Fibroblast of mammary gland (primary cell): ENCODE measurements at places on chromosomes 1 and 21.

DNA sequence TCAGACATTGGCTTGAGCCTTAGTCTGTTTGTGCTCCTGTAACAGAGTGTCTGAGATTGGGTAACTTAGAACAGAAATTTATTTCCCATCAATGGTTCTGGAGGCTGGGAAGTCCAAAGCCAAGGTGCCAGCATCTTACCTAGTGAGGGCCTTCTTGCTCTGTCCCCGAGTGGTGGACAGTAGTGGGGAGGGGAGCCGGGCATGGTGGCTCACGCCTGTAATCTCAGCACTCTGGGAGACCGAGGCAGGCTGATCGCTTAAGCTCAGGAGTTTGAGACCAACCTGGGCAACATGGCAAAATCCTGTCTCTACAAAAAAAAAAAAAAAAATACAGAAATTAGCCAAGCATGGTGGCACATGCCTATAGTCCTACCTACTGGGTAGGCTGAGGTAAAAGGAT is 336.5 kb upstream of the VAMP3 start:
- DNase-seq = no peak

DNA sequence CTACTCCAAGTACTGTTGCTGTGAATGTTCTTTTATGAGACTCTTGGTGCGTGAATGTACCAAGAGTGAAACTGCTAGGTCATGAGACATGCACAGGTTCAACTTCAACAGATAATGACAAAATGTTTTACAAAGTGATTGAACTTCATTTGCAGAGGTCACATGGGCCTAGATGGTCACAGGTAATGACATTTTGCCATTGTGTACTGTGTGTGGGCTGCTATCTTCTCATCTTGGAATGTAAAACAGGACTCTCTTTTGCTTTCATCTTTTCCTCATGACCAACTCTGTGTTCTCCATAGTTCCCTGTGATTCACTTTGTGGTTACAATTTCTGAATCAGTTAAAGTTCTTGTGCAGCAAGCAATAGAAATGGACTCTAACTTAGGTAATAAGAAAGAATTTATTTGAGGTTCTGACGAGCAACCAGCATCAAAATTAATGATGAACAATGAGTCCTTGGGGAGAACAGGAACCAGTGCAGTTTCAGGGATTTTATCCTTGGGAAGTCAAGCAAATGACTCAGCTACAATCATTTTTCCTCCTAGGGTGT is 16.2 kb upstream of the TSNAX start:
- DNase-seq = peak; percentile 97

- no peak for DNase-seq
Observed at GRCh38 chr1:237748171-237748960, 142.4 kb downstream of the ZP4 start.

- peak; percentile 37 for DNase-seq
Observed at GRCh38 chr1:200468264-200469001, 58.6 kb upstream of the ZNF281 start.

DNA sequence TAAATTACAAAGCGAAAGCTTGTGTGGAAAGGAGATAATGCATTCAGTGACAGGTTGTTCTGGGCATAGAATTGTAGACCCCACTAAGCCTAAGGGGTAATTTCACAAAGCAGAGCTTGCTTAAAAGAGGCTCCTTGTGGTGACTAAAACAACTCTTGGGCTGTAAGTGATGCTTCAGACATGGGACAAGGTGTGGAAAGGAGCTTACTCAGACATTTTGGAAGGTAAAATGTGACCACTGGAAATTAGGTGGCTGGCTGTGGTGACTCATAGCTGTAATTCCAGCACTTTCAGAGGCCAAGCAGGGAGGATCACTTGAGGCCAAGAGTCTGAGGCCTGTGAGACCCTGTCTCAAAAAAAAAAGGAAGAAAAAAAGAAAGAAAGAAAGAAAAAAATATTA is 51.1 kb upstream of the LRRC8C start:
- no peak for DNase-seq

GRCh38 chr1:226804907-226805759 is 65.3 kb upstream of the PSEN2 start:
- DNase-seq = no peak

DNA sequence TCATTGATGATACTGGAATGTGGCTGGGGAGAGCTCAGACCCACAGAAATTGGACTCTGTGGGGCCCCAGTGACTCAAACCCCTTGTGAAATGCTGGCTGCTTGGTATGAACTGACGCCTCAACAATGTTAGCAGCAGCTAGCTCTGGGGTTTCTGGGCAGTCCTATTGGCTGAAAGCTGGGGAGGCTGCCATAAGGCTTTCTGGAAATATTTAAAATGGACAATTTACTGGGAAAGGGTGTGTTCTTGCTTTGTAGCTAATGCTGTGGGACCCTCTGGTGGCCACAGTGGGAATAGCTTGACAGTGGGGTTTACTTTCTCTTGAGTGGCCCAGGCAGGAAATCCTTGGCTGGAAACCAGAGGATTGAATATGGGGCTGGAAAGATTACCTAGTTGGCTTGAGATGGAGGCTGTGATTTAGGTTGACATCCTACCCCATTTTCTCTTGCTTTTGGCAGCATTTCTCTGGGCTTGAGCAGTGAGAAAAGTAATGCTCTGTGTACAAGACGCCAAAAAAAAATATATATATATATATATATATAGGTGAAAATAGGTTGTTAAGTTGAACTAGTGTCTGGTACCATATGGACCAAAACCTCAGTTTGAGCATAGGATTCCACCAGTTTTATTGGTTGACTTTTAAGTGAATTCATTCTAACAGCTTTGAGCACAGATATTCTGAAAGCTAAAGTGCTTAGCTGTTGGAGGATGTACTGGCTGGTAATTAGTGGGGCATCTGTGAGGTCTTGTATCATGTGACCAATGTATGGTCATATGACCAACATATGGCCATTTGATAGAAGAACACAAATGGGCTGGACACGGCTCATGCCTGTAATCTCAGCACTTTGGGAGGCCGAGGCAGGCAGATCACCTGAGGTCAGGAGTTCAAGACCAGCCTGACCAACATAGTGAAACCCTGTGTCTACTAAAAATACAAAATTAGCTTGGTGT is 8.2 kb upstream of the S100A10 start:
- peak; percentile 98 for DNase-seq

DNA sequence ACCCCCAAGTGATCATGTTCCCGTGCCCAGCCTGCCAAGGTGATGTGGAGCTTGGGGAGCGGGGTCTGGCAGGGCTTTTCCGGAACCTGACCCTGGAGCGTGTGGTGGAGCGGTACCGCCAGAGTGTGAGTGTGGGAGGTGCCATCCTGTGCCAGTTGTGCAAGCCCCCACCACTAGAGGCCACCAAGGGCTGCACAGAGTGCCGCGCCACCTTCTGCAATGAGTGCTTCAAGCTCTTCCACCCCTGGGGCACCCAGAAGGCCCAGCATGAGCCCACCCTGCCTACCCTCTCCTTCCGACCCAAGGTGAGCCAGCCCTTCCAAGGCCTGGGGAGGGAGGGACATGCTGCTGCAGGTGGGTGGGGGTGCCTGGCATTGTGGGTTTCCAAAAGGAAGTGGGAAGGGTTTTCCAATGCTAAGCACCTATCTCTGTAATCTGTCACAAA is 2.3 kb downstream of the TRIM46 start:
- no peak for DNase-seq

DNA sequence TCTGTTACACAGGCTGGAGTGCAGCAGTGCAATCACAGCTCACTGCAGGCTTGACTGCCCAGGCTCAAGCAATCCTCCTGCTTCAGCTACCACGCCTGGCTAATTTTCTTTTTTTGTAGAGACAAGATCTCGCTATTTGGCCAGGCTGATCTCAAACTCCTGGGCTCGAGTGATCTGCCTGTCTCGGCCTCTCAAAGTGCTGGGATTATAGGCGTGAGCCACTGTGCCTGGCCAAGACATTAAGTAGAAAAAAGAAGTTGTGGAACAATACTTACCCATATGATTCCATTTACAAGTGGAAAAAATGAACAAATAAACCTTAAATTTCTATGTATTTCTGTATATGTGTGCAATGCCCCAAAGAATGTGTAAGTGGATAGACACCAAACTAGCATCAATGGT is 30.3 kb upstream of the ID3 start:
- no peak for DNase-seq

GRCh38 chr1:224095339-224095738 is 18.6 kb upstream of the FBXO28 start:
- no peak for DNase-seq

GRCh38 chr1:57017200-57017599 is 51.4 kb upstream of the C8B start:
- DNase-seq = peak; percentile 50

DNA sequence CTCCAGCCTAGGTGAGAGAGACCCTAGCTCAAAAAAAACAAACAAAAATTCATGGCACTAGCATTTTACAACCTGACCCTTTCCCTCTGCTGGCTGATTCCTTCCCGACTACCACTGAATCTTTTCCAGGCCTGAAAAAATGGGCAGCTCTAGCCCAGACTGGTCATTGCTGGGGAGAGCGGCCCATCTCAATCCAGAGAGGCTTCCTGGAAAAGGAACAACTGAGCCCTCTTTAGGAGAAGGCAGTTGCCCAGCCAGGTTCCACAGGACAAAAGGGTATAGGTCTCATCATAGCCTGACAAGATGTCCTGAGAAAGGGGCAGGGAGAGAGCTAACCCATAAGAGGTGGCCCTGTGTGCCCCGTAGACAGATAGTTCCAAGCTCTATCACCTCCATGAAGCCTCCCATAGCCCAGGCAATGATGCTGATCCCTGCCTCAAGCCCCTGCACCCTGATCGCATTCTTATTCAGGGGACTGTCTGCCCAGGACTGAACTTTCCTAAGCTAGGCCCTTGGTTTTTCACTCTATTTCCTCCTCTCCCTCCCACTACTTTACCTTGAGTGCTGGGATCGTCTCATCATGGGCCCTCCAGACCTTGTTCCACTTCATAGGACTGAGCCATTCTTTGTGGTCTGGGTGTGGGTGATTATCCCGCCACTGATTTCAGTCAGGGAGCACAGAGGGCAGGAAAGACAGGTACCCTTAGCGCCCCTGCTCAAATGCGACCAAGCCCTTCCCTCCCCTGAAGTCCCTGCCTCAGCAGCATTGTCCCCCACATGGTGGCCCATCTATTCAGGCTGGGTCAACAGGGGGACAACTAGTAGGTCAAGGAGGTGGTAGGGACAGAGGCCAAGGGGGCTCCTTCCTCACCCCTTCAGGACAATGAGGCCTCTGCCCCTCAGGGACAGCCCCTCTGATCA is 18.2 kb downstream of the RHBG start:
- DNase-seq = no peak

GRCh38 chr1:112257043-112257835 is 138.8 kb upstream of the CTTNBP2NL start:
- DNase-seq = no peak

GRCh38 chr1:170510163-170510562 is 21.8 kb upstream of the GORAB start:
- no peak for DNase-seq

DNA sequence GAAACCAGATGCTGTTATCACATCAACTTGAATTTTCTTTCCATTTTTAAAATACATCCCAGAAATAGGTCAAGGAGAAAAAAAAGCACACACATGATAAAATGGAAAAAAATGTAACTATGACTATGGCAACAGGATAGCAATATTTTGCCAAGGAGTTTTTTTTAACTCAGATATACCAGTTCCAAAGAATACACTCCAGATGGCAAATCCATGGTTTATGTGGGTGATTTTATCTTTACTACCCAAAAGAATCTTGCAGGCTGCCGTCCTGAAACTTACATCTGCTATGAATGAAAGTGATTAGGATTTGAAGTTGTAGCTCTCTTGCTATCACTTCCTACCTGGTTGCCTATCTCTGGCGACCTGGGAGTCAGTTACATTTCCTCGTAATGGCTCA is 91.0 kb upstream of the PLPPR4 start:
- no peak for DNase-seq

DNA sequence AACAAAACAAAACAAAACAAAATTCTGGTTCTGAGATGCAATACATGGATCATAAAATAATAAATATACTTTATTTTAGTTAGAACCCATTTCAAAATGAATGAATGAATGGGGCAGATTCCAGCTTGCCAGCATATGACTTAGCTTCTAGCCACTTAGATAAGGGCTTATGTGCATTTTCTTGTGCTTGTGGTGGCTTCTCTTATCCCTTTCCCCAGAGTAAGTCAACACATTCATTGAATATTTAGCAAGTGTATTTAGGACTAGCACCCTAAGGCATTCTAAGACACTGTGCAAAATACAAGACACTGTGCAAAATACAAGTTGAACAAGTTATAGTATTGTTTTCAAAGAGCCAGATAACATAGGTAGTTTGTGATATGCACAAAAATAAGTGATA is 4.7 kb downstream of the ADIPOR1 start:
- DNase-seq = no peak

GRCh38 chr1:51622455-51622913 is 5.6 kb downstream of the OSBPL9 start:
- peak; percentile 88 for DNase-seq

DNA sequence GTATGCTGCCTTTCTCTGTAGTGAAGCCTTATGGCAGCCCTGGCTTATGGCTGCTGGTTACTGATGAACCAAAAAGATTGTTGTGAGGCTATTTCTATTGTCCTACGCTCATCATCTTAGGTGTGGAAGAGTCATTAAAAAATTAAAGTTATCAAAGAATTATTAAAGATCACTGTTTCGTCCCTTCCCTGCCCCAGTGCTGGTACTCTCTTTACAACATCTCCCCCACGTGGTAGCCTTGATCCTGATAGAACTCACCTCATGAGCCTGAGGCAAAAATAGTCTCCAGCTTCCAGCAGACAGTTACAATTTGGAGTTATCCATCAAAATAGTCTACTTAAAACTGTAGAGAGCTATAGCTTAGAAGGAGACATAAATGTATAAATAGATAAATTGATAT is 201.5 kb downstream of the S1PR1 start:
- DNase-seq = peak; percentile 2

- no peak for DNase-seq
Observed at GRCh38 chr1:43821471-43821870, 112.1 kb upstream of the ARTN start.

GRCh38 chr1:236078993-236079392 is 14.1 kb upstream of the NID1 start:
- DNase-seq = no peak

DNA sequence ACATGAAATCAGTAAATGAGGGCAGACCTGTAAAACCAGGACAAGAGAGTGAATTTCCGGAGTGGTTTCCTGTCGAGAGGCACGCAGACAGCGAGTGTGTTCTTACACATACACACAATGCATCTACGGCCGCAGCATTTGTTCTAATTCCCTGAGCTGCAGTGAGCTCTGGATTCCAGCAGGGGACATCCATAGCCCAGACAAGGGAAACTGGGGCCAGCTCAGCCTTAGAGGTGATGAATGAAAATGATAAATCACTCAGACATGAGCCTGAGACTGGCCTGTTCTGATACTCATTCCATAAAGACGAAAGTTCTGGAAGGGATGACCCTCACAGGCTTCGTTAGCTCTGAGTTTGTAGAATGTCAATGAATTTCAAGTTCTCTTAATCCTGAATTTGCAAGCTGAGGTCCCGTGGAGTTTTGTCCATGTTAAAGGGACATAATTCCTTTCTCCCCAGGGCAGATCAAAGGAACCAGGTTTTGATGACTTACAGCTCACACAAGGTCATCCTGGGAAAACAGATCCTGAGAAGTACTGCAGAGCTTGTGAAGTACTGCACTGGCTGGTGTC is 207.9 kb upstream of the C1orf87 start:
- peak; percentile 76 for DNase-seq

- DNase-seq = no peak
Observed at GRCh38 chr1:228340686-228341449, 65.8 kb downstream of the TRIM11 start.
